ENCODE measurements at places on chromosomes 2 and 18.

GRCh38 chr2:102271844-102272243 lies 39.5 kb upstream of the IL1RL1 start:
- DNase-seq: no peak

GRCh38 chr2:36789181-36789804 lies 92.8 kb downstream of the VIT start:
- DNase-seq: no peak

GRCh38 chr2:144475044-144475443 lies 44.9 kb downstream of the ZEB2 start:
- DNase-seq: peak; percentile 48

DNA sequence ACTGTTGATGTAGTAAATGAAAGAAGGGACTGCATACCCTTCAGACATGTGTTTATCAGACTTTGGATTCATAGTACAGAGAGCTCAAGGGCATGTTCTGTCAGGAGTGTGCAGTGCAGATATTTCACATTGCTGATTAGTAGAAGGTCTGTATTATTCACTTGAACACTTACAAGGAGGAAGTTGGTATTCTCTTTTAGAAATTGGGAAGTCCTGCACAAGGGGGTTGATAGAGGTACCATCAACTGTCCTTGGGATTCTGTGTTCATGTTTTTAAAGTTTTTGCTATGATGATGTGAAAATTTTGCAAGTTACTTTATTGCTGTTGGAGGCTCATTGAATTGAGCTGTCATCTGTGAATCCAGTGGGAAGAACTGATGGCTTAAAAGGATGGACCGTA lies 6.7 kb downstream of the PSMD1 start:
- DNase-seq: no peak

- DNase-seq: no peak
Observed at GRCh38 chr2:8125741-8126711, 555.8 kb upstream of the ID2 start.

GRCh38 chr2:21500401-21500945 lies 376.7 kb downstream of the TDRD15 start:
- no peak for DNase-seq

- DNase-seq: peak; percentile 74
Observed at GRCh38 chr2:174778085-174778981, 14.1 kb upstream of the CHRNA1 start.

GRCh38 chr2:7272210-7272609 lies 355.0 kb downstream of the RNF144A start:
- DNase-seq: no peak

DNA sequence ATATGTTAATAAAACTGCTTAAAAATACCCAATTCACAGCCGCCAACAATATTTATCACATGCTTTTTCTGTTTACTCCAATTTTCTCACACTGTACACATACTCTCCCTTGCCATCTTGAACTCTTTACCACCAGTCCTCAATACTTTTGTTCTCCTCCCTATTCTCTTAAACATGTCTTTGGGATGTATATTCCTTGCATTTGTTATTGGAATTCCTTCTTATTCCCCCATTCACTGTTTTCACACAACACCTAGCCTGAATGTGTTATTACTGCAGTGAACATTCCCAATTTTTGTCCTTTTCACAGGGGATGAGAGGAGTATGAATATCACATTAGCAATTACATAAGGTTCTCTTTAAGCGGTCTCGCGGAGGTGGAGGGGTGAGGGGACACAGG lies 94.7 kb downstream of the USP34 start:
- DNase-seq: no peak

DNA sequence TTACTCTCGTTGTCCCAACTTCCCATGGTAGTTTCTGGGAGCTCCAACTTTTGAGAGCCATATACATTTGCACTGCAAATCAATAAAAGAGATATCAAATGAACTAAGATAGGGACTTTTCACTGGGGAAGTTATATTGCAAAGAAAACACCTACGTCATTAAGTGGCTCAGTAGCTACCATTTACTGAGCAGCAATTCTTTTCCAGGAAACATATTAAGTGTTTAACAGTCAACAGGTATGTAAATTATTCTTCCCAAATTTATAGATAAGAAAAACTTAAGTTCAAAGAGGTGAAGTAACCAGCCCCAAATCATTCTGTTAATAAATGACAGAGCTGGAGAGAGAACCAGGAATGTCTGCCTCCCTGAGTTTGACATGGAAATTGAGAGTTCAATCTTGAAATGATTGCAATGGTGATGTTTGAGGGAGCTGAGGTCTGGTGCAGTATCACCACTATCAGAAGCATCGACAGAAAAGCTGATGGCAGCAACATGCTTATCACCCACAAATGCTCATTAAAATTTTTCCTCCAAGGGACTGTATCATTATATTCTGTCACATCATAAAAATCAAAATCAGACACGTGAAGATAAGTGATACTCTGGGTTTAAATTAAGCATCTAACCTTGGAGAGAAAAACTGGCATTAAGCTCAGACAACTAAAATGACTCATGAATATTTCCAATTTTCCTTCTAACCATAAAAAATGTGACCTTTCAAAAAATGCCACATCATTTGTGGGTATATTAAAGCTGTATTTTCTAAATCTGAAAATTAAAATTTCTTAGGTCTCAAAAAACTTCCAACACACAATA lies 43.4 kb downstream of the GAREM1 start:
- no peak for DNase-seq

GRCh38 chr2:150234787-150235446 lies 252.6 kb downstream of the RND3 start:
- no peak for DNase-seq

- DNase-seq: no peak
Observed at GRCh38 chr2:234048049-234048448, 2.5 kb upstream of the SPP2 start.

- no peak for DNase-seq
Observed at GRCh38 chr2:96111257-96111640, 5.1 kb downstream of the ADRA2B start.

DNA sequence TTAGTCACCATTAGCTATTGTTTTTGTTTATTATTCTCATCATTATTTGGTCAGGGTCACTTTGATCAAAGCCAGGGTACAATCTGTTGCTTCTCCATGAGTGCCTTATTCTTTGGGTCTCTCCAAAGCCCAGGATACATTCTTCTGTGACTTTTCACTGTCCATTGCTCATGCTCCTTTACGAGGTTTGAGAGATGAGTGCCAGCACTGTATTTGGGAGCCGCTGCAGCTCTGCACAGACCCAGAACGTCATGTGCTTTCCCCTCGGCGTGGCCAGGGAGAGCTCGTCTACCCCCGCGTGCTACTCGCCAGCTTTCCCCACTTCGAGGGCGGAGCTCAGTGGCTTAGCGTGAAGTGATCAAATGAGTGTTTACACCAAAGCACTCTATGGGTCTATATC lies 123.7 kb downstream of the COL6A3 start:
- no peak for DNase-seq

GRCh38 chr2:138243372-138243771 lies 258.2 kb upstream of the SPOPL start:
- no peak for DNase-seq

DNA sequence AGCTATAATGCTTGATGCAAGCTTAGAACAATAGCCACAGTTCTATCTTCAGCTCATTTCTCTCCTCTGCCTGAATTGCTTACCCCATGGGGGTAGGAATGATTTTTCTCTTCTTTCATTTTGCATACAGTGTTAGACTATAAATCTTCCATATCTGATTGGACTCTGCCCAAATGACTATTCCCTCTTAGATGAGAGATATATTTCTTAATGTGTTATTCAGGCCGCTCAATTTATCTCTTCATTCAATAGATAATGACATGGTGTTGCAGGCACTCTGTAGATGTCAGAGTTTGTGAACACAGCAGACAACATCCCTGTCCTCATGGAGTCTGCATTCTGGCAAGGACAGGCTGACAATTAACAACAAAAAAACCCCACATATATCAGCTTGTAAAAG lies 443.7 kb upstream of the CELF4 start:
- no peak for DNase-seq

GRCh38 chr18:32714571-32715148 lies 58.2 kb downstream of the KLHL14 start:
- peak; percentile 47 for DNase-seq

DNA sequence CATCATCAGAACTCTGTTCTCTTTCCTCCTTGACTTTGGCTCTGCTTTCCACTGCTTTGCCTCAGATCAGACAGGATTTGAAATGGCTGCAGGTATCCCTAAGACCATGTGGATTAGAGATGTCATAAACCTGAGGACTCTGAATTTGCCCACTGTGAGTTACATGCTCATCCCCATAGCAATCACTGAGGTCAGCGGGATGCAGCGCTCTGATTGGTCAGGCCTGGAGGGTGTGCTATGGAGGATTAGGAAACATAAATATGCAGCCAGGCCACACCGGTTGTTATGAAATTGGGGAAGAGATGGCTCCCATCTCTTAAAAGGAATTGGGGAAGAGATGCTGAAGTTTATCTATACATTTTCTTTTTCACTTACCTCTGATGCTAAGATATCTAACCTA lies 73.7 kb upstream of the DNAJC10 start:
- peak; percentile 42 for DNase-seq
